IPS DF 6.9 (cell line): ENCODE measurements at places on chromosomes 2 and 18.

- no peak for DNase-seq
Observed at GRCh38 chr2:124607679-124608078, 582.6 kb downstream of the CNTNAP5 start.

- DNase-seq, result no peak
Observed at GRCh38 chr2:84870306-84870705, 10.6 kb downstream of the TRABD2A start.

DNA sequence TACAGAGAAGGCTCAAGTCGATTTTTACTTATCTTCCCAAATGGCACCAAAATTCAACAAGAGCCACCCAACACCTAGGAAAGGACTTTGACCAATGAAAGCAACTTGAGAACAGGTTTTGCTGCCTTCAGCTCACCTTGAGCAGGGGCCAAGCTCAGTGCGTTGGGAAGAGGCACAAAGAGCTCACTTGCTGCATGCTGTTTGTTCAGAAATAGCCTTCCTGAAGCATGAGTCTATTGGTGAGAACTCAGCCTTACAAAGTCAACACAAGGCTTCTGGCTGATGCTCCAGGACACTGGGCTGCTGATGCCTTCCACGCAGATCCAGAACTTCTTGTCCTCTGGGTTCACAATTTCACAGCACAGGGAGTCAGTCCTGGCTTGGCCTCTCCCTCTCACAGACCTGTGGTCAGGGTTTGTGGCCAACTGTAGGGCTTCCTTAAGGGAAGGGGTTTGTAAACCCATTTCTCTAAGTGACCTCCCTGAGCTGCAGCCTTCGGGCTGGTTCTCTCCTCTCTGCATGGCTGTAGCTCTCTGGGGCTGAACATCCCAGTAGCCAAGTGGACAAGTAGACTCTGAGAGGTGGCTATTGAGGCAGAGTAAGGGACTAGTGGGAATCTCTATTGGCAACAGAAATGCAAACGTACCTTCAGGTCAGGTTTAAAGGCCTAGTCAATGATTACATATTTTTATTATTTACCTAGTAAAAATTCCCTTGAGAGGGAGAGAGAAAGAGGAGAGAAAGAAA lies 124.7 kb upstream of the GATA6 start:
- no peak for DNase-seq

DNA sequence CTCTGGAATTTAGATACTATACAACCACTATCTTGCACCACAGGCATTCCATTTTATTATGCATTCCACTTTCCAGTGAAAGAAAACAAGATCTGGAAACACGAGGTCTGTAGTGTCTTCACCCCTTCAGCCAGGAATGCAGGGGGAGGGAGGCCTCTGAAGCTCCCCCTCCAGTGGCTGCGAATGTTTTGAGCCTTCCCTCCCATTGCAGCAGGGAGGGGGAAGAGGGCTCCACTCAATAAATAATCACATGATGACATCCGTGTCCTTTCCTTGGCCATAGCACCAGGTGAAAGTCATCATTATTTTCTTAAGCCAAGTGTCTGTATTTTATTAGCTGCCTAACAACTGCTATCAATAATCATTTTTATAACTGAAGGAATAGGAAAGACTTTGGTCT lies 38.6 kb downstream of the ALPK2 start:
- DNase-seq, result no peak
